Fibroblast of villous mesenchyme (primary cell): ENCODE measurements at places on chromosomes 4 and X.
A peak's percentile ranks its signal among the peaks of the same experiment; 100 is the strongest.

GRCh38 chr4:7788694-7789425, 150.8 kb downstream of the AFAP1 start:
- peak; percentile 34 for DNase-seq

DNA sequence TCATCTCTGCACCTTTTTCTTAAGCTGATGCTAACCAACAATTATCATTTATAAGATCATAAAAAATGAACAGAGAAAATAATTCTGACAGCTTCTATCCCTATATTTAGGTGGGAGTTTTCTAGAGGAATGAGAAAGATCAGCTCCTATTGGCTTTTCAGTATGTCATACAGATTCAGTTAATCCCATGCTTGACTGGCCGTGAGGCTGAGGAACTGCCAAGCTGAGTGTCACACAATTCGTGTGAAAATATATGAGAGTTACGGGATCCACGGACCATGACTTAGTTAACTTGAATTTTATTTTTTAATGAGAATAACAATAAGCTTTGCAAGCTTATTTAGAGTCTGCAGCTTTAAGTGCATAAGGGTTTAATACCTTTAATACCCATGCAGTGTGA, 37.5 kb downstream of the PHEX start:
- DNase-seq: no peak

DNA sequence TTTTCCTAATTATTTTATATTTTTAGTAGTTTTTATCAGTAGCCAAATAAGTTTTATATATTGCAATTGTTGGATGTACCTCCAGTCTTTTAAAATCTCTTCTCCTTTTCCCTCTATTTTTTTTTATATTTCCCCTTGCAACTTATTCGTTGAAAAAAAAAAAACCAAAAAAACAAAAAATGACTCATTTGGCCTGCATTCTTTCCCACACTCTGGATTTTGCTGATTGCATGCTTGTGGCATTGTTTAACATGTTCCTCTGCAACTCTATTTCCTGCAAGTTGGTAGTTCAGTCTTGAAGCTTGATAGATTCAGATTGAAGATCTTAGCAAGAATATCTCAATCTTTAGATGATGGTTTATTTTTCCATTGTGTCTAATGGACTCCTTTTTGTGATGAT, 260.6 kb upstream of the BOD1L1 start:
- DNase-seq: peak; percentile 84

- no peak for DNase-seq
These were observed 84.8 kb upstream of the C1QTNF7 start for GRCh38 chr4:15343000-15343399.

GRCh38 chrX:64427787-64428186, 32.5 kb upstream of the MTMR8 start:
- DNase-seq: no peak

- DNase-seq: peak; percentile 37
These were observed 495.2 kb downstream of the NLGN4X start for GRCh38 chrX:5733501-5733900.

- DNase-seq: no peak
These were observed 162.8 kb downstream of the NHS start for GRCh38 chrX:17537723-17538243.

- no peak for DNase-seq
These were observed 173.0 kb downstream of the RBM46 start for GRCh38 chr4:154954117-154954516.

- no peak for DNase-seq
These were observed 106.2 kb downstream of the PRRG1 start for GRCh38 chrX:37455381-37455780.

DNA sequence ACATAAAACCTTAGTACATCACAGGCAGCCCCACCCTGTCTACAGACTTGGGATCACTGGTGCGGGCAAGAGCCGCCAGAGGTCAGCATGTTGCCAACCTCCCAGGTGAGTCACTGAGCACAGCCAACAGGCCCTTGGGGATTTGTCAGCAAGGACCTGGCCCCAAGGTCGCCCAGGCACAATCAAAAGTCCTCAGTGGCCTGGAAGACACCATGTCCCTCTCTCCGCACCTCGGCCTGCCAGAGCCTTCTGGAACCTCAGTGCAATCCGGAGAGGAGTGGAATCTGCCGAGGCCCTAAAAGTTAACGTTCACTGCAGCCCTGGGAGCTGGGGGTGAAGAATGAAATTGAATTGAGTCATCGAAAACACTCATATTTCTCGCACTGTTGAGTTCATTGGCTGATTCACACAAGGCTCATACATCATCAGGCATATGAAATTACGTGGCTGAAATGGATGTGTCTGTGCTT, 74.3 kb downstream of the WFS1 start:
- DNase-seq: no peak

- peak; percentile 87 for DNase-seq
These were observed 35.1 kb upstream of the CYP2U1 start for GRCh38 chr4:107896158-107896645.
